ENCODE measurements at places on chromosomes 16 and 17. TPM values are rescaled to one million over a fixed set of nuclear protein-coding genes. Genes with fewer than 3 reads are reported as not detected.

Gene GLP2R
- 1.5 TPM for total RNA-seq

Gene CCL4
- 10.2 TPM for total RNA-seq

Gene SLC13A5
- 1.3 TPM for total RNA-seq

Gene SRCIN1
- 16.0 TPM for total RNA-seq

Gene ZNF597
- 4.2 TPM for total RNA-seq

Gene SPATA32
- not detected for total RNA-seq

Gene ANKFN1
- total RNA-seq = 9.6 TPM

Gene PRDM7
- not detected for total RNA-seq

Gene HASPIN
- 2.5 TPM for total RNA-seq

Gene GRAP
- total RNA-seq = 5.1 TPM

Gene SLC16A13
- total RNA-seq = 0.10 TPM

Gene EFNB3
- total RNA-seq = 39.9 TPM

Gene NT5M
- 4.1 TPM for total RNA-seq

Gene SECTM1
- 3.3 TPM for total RNA-seq

Gene HOXB6
- total RNA-seq = 20.2 TPM

Gene CTRL
- 0.89 TPM for total RNA-seq

Gene CLEC18A
- 1.1 TPM for total RNA-seq

Gene KRTAP2-3
- not detected for total RNA-seq

Gene CD300E
- total RNA-seq = 0.17 TPM

Gene LYRM9
- 16.0 TPM for total RNA-seq

Gene PSMC3IP
- 10.0 TPM for total RNA-seq

Gene MFAP4
- 137 TPM for total RNA-seq

Gene AHSP
- total RNA-seq = 114 TPM

Gene TPPP3
- total RNA-seq = 37.5 TPM

Gene TBC1D28
- total RNA-seq = not detected

Gene CNGB1
- 6.5 TPM for total RNA-seq

Gene GGT6
- not detected for total RNA-seq

Gene OR1D2
- total RNA-seq = not detected

Data from spinal cord (tissue), 10 donors.